ENCODE measurements at places on chromosomes 2 and 18.

DNA sequence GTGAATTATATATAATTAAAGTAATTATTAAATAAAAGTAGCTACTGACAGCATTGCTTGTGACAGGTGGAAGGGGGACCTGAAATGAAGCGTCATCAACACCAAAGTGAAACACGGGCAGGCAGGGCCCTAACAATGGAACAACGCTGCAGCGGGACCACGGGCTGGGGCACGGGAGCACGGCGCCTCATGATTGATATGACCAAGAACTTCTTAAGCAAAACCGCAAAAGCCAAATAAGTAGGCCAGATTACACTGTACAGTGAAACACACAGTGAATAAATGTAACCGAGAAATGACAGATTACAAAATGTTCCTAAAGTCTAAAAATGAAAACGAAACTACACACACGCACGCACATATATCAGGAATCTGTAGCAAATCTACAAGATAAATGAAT is 81.4 kb downstream of the SNTG2 start:
- no peak for DNase-seq

GRCh38 chr18:51030537-51031258 is 685 bp downstream of the SMAD4 start:
- peak; percentile 18 for DNase-seq

GRCh38 chr2:88059979-88060906 is 4.7 kb upstream of the KRCC1 start:
- no peak for DNase-seq

- DNase-seq, result no peak
Observed at GRCh38 chr2:172976116-172976515, 99.5 kb upstream of the MAP3K20 start.

GRCh38 chr2:174729797-174730697 is 34.2 kb downstream of the CHRNA1 start:
- DNase-seq, result no peak

GRCh38 chr2:238955648-238956531 is 108.0 kb downstream of the TWIST2 start:
- DNase-seq, result no peak

GRCh38 chr2:98634406-98635092 is 26.2 kb downstream of the UNC50 start:
- DNase-seq, result no peak

DNA sequence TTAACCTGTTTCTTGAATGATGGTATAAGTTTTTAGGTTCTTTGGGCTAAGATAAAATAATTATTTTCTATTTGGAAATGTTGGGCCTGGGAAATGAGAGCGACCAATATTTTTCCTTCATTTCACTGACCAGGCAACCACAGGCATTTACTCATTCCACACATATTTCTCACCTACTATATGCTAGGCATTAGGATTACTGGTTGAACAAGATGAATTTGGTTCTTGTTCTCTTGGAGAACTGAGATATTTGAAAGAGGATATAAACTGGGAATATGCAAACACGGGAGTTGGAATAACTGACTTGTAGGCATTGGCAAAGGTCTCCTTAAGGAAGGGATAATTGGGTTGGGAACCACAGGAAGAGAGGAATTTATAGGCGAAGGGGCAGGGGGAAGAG is 3.9 kb upstream of the MYL1 start:
- no peak for DNase-seq

GRCh38 chr18:77022556-77022955 is 110.0 kb downstream of the MBP start:
- DNase-seq, result no peak

- no peak for DNase-seq
Observed at GRCh38 chr2:88048541-88048940, 7.0 kb downstream of the KRCC1 start.

DNA sequence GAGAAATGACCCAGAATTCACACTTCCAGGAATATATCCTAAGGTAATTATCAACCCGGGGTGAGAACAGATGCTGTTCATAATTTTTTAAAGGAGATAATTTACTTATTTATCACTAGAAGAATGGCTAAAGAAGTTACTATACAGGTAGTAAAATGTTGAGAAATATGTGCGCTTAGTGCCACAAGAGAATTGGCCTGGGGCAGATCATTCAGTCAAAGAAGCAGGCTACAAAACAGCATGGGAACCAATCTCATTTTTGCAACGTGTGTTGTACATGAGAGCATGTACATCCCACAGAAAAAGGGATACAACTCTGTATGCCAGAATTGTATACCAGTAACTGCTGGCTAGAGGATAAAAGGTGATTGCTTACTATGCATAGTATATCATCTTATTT is 75.2 kb downstream of the VIT start:
- no peak for DNase-seq

DNA sequence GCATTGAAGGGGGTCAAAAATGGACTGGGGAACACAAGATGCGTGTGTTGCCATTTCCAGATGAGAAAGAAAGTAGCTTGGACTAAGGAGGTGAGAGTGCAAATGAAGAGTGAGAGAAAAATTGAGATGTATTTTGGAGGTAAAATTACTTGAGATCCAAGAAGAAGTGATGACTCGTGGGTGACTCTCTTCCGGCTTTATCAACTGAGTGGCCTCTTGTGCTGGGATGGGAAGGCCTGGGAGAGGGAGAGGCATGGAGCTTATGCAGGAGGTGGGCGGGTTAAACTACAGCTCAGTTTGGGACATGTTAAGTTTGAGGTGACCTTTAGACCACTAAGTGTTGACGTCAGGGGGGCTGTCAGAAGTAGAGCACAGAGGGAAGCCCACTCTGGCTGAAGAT is 34.9 kb downstream of the SULT1C2 start:
- no peak for DNase-seq
